ENCODE measurements at places on chromosomes 1 and 21.

DNA sequence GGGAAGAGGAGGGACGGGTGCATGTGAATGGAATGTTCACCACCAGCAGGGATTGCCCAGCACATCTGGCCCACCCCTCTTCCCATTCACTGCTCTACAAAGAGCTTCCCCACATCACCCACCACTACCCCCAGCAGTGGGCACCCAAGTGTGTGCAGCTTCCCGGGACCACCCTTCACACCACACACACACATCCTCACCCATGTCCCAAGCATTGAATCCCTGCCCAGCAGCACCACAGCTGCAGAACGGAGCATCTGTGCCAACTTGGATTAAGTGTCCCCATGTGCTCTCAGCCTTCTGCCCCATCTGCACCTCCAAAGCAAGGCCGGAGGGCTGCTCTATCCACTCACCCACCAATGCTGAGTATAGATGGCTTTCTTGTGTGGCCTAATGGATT is 141.4 kb downstream of the PSMG1 start:
- no peak overlapping the region for H3K4me3 ChIP-seq
- H3K27ac ChIP-seq: no peak overlapping the region
- no peaks in the 10 kb centered on the region for H3K27me3 ChIP-seq
- no peak for DNase-seq
- H3K36me3 ChIP-seq: no peaks in the 10 kb centered on the region

- H3K36me3 ChIP-seq: no peaks in the 10 kb centered on the region
- no peaks in the 10 kb centered on the region for H3K27me3 ChIP-seq
- no peak overlapping the region for H3K4me3 ChIP-seq
- no peaks in the 10 kb centered on the region for H3K4me1 ChIP-seq
Observed at GRCh38 chr1:40625076-40625475, 40.4 kb downstream of the RIMS3 start.

- no peaks in the 10 kb centered on the region for H3K4me1 ChIP-seq
- no peak for DNase-seq
- H3K36me3 ChIP-seq: no peaks in the 10 kb centered on the region
Observed at GRCh38 chr1:52348704-52349300, 17.2 kb downstream of the CC2D1B start.

GRCh38 chr1:43372172-43372571 is 4.4 kb upstream of the ELOVL1 start:
- no peaks in the 10 kb centered on the region for H3K36me3 ChIP-seq
- no peak for DNase-seq
- no peaks in the 10 kb centered on the region for H3K27me3 ChIP-seq
- H3K4me1 ChIP-seq: peaks cover 17% of the 10 kb centered on the region

- no peak for DNase-seq
- H3K27me3 ChIP-seq: no peaks in the 10 kb centered on the region
- H3K4me1 ChIP-seq: no peaks in the 10 kb centered on the region
- no peaks in the 10 kb centered on the region for H3K36me3 ChIP-seq
- no peak overlapping the region for H3K27ac ChIP-seq
Observed at GRCh38 chr1:87794788-87795614, 466.3 kb downstream of the LMO4 start.

- no peaks in the 10 kb centered on the region for H3K36me3 ChIP-seq
- no peaks in the 10 kb centered on the region for H3K27me3 ChIP-seq
Observed at GRCh38 chr1:51840743-51841461, 37.6 kb downstream of the NRDC start.

GRCh38 chr1:243693800-243694199 is 156.2 kb downstream of the AKT3 start:
- H3K4me3 ChIP-seq: no peak overlapping the region
- no peaks in the 10 kb centered on the region for H3K36me3 ChIP-seq
- H3K27me3 ChIP-seq: no peaks in the 10 kb centered on the region
- DNase-seq: no peak
- no peaks in the 10 kb centered on the region for H3K4me1 ChIP-seq
- H3K27ac ChIP-seq: no peak overlapping the region

DNA sequence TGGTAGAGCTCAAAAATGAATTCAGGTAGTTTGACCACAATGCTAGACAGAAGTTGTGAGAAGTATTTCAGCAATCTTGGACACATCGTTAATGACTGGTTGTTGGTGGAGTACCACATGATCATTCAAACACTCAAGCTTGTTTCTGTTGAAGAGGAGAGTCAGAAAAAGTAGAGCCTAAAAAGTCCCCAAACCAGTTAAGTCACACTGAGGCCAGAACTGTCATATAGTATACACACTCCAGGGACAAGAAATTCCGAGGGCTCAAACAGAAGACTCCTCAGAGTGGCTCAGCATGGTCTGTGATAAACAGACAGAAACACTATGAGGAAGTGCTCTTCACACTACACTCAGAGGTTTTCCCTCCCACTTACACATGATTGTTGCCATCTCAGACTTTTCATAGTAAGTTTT is 5.8 kb downstream of the TRIM33 start:
- no peak overlapping the region for H3K4me3 ChIP-seq
- H3K4me1 ChIP-seq: peaks cover 56% of the 10 kb centered on the region
- DNase-seq: no peak
- H3K27ac ChIP-seq: no peak overlapping the region
- no peaks in the 10 kb centered on the region for H3K36me3 ChIP-seq
- H3K27me3 ChIP-seq: no peaks in the 10 kb centered on the region

DNA sequence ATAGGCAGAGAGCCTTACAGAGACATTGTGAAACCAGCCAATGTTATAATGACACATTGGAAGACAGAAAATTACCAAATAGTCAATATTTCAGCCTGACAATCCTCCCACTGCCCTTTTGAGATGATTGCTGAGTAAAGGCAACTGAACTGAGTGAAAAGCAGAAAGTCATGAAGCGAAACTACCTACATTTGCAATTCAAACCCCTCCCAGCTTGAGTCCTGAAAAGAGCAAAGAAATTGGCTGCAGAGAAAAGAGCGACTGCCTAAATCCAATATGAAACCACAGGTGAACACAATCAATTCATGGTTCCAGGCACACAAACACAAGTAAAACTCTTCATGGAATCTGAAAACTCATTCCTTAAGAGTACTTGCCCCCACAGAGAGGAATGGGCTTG is 143.4 kb upstream of the CHRM3 start:
- no peak for DNase-seq
- no peak overlapping the region for H3K27ac ChIP-seq
- no peaks in the 10 kb centered on the region for H3K27me3 ChIP-seq
- H3K4me3 ChIP-seq: no peak overlapping the region
- no peaks in the 10 kb centered on the region for H3K4me1 ChIP-seq

GRCh38 chr1:163747855-163748254 is 426.1 kb downstream of the NUF2 start:
- H3K36me3 ChIP-seq: no peaks in the 10 kb centered on the region
- no peaks in the 10 kb centered on the region for H3K27me3 ChIP-seq
- H3K4me3 ChIP-seq: no peak overlapping the region
- H3K4me1 ChIP-seq: no peaks in the 10 kb centered on the region

GRCh38 chr1:68232289-68233148 is at the start of gene WLS:
Gene WLS, minus strand, starts transcription at chr1:68232523. Its CDS starts 224 bp downstream, at chr1:68232299.
- H3K27ac ChIP-seq: peak within 1 kb of the TSS; percentile 88
- no peaks in the 10 kb centered on the region for H3K36me3 ChIP-seq
- no peak for DNase-seq
- H3K4me3 ChIP-seq: peak within 1 kb of the TSS; percentile 87
- H3K27me3 ChIP-seq: no peaks in the 10 kb centered on the region
- H3K4me1 ChIP-seq: peaks cover 32% of the 10 kb centered on the region

DNA sequence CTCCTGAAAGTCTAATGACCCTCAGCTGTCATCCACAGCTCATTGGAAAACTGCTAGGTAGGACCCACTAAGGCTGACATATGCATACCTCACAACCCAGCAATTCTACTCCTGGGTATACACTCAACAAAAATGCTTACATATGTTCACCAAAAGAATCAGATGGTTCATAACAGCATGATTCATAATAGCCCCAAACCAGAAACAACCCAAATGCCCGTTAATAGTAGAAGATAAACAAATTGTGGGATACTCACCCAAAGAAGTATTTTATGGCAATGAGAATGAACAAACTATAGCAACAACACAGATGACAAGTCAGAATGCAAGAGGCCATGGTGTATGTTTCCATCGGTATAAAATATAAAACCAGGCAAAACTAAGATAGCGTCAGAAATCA is 124.6 kb downstream of the HLCS start:
- H3K27ac ChIP-seq: no peak overlapping the region
- H3K27me3 ChIP-seq: no peaks in the 10 kb centered on the region
- no peak overlapping the region for H3K4me3 ChIP-seq
- DNase-seq: no peak

DNA sequence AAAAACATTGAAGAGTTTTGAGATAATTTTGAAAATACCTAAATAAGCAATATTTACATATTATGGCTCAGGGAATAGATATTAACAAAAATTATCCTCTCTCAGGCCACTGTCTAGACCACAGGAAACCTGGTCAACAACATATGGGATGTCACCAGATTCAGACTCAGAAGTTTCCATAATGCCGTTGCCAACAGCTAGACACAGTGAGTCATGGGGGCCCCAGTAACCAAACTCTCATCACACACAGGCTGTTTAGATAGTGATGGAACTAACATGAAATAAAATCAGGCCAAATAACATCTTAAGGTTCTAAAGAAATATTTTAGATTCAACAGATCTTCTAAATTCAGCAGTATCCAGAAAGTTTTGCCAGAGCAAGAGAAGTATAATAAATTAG is 681.7 kb upstream of the ADAMTS5 start:
- no peaks in the 10 kb centered on the region for H3K27me3 ChIP-seq
- H3K36me3 ChIP-seq: no peaks in the 10 kb centered on the region
- DNase-seq: no peak
- no peak overlapping the region for H3K4me3 ChIP-seq
- H3K27ac ChIP-seq: no peak overlapping the region

- no peak for DNase-seq
- no peak overlapping the region for H3K27ac ChIP-seq
- H3K4me1 ChIP-seq: no peaks in the 10 kb centered on the region
- H3K4me3 ChIP-seq: no peak overlapping the region
Observed at GRCh38 chr1:101044259-101044658, 18.7 kb upstream of the DPH5 start.

GRCh38 chr1:198776602-198777029 is 137.8 kb downstream of the PTPRC start:
- H3K4me1 ChIP-seq: no peaks in the 10 kb centered on the region
- no peak overlapping the region for H3K4me3 ChIP-seq
- H3K27me3 ChIP-seq: no peaks in the 10 kb centered on the region
- no peaks in the 10 kb centered on the region for H3K36me3 ChIP-seq
- no peak overlapping the region for H3K27ac ChIP-seq

- no peak overlapping the region for H3K27ac ChIP-seq
- H3K4me3 ChIP-seq: no peak overlapping the region
- no peak for DNase-seq
- no peaks in the 10 kb centered on the region for H3K4me1 ChIP-seq
Observed at GRCh38 chr1:100325415-100326324, 26.6 kb upstream of the CDC14A start.

DNA sequence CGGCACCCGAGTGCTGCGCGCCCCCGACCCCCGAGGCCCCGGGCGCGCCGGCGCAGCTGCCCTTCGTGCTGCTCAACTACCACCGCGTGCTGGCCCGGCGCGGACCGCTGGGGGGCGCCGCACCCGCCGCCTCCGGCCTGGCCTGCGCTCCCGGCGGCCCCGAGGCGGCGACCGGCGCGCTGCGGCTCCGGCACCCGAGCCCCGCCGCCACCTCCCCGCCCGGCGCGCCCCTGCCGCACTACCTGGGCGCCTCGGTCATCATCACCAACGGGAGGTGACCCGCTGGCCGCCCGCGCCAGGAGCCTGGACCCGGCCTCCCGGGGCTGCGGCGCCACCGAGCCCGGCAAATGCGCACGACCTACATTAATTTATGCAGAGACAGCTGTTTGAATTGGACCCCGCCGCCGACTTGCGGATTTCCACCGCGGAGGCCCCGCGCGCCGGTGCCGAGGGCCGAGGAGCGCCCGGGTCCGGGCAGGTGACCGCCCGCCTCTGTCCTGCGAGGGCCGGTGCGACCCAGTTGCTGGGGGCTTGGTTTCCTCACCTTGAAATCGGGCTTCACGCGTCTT is 49.0 kb downstream of the SIM2 start:
- H3K4me1 ChIP-seq: no peaks in the 10 kb centered on the region
- DNase-seq: no peak
- no peaks in the 10 kb centered on the region for H3K36me3 ChIP-seq
- no peak overlapping the region for H3K27ac ChIP-seq
- no peaks in the 10 kb centered on the region for H3K27me3 ChIP-seq

- no peak overlapping the region for H3K4me3 ChIP-seq
- H3K27me3 ChIP-seq: no peaks in the 10 kb centered on the region
- no peak overlapping the region for H3K27ac ChIP-seq
- peak; percentile 82 for DNase-seq
- no peaks in the 10 kb centered on the region for H3K36me3 ChIP-seq
Observed at GRCh38 chr1:5943343-5944124, 48.7 kb downstream of the NPHP4 start.

DNA sequence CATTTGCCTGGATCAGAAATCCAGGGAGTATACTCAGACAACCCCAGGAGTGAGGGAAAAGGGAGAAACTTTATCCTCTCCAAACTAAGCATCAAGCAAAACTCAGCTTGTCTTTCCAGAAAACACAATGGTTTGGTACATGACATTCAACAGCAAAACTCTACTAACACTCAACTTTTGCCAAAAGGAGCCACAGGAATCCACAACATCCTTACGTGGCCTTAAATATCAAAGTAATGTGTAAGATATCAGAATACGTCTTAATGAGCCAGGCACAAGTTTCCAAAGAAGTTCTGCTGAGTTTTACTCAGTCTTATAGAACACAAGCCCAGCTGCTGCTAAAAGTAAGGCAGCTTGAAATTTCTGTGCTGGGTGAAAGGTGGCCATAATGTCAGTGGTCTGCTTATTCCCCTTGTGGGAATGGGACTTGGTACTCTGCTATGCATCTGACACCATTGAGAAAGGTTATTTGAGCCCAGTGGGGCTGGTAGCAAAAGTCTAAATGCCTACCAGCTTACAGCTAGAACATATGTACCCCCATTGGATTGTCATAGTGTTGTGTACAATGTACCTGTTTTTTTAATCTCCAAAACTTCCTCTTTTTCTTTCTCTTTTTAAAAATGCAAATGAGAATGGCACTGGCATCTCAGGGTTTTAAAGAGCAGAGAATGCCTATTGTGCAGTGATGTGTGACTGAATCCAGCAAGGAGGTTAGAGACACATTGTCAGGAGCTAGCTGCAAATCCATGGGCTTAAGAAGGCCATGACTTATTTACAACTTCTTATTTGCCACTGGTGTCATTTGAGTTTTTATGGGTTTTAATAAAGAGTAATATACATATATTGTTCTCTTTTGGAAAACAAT is 62.0 kb upstream of the ST6GALNAC3 start:
- H3K36me3 ChIP-seq: no peaks in the 10 kb centered on the region
- H3K4me1 ChIP-seq: no peaks in the 10 kb centered on the region
- H3K27ac ChIP-seq: no peak overlapping the region
- no peaks in the 10 kb centered on the region for H3K27me3 ChIP-seq
- DNase-seq: no peak
- no peak overlapping the region for H3K4me3 ChIP-seq
